ENCODE measurements at places on chromosomes 11 and 22.

DNA sequence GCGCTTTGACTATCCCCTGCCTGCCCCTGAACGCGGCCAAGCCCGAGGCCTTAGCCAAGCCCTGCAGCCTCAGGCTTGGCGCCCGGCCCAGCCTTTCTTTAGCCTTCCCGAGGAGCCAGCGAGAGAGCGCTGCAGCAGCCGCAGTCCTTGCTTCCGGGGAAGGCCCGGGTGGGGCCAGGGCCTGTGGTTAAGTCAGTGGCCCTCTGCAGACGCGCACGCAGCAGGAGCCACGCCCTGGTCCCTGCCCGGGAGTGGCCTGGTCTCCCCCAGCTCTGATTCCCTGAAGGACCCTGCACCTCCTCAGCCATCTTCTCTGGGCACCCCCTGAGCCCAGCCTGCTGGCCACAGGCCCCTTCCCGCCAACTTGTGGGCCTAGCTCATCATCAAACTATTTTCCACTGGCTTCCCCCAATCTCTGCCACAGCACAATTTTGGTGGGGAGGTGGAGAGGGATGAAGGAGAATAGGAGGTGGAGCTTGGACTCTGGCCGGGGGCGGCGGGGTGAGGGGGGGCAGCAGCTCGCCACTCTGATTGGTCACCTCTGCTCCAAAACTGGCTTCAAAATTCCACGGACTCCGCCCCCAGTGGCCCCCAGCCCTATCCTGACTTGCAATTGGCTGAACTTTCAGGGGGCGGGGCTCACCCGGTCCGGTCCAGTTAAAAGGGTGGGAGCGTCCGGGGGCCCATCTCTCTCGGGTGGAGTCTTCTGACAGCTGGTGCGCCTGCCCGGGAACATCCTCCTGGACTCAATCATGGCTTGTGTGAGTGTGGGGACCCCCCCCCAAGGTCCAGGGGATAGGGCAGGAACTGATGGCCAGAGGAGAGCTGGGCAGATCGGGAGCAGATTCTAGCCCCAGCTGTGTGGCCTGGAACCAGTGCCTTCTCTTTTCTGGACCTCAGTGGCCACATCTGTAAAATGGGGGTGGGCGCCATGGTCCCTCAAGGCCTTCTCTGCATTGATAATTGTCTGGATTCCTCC is at the start of gene LGALS1:
Gene LGALS1, plus strand, starts transcription at position 686 of the 979 bp plus-strand sequence. Its CDS starts 67 bp downstream, at position 753.
- DNase-seq = peak; percentile 99

- DNase-seq = no peak
Measured at GRCh38 chr22:25736378-25737011, 5.5 kb upstream of the MYO18B start.

GRCh38 chr11:626475-627307 is at the start of gene SCT:
TSS of gene SCT (minus strand) at chr11:627181. CDS start at chr11:627143, 38 bp downstream.
- DNase-seq = peak; percentile 62

- DNase-seq = no peak
Measured at GRCh38 chr22:43148581-43148980, 2.8 kb upstream of the TSPO start.

DNA sequence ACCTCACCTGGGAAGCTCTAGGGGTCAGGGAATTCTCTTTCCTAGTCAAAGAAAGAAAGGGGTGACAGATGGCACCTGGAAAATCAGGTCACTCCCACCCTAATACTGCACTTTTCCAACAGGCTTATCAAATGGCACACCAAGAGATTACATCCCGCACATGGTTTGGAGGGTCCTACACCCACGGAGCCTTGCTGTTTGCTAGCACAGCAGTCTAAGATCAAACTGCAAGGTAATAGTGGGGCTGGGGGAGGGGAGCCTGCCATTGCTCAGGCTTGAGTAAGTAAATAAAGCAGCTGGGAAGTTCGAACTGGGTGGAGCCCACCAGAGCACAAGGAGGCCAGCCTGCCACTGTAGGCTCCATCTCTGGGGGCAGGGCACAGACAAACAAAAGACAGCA is 2830.6 kb upstream of the OR11H1 start:
- DNase-seq = no peak

GRCh38 chr11:5992150-5992549 is 5.4 kb upstream of the OR52L1 start:
- DNase-seq = no peak

GRCh38 chr11:129578006-129578405 is 202.4 kb downstream of the BARX2 start:
- no peak for DNase-seq
